Activated CD4-positive, alpha-beta memory T cell treated with anti-CD3 and anti-CD28 coated beads for 36 hours (primary cell): ENCODE measurements at places on chromosomes 6 and 20. TPM values are rescaled to one million over a fixed set of nuclear protein-coding genes. Genes with fewer than 3 reads are reported as not detected.

Gene C2
- 0.97 TPM for total RNA-seq

Gene GNMT
- not detected for total RNA-seq

Gene TFAP2C
- total RNA-seq = not detected

Gene CHRNA4
- not detected for total RNA-seq

Gene PNPLA1
- total RNA-seq = not detected

Gene CGAS
- 37.2 TPM for total RNA-seq

Gene AGER
- total RNA-seq = 16.5 TPM

Gene OPN5
- not detected for total RNA-seq

Gene HCK
- not detected for total RNA-seq

Gene XKR7
- not detected for total RNA-seq

Gene OOEP
- total RNA-seq = 0.45 TPM

Gene ZNF292
- 52.5 TPM for total RNA-seq

Gene C20orf144
- total RNA-seq = 0.26 TPM

Gene NAPB
- total RNA-seq = 7.3 TPM

DNA sequence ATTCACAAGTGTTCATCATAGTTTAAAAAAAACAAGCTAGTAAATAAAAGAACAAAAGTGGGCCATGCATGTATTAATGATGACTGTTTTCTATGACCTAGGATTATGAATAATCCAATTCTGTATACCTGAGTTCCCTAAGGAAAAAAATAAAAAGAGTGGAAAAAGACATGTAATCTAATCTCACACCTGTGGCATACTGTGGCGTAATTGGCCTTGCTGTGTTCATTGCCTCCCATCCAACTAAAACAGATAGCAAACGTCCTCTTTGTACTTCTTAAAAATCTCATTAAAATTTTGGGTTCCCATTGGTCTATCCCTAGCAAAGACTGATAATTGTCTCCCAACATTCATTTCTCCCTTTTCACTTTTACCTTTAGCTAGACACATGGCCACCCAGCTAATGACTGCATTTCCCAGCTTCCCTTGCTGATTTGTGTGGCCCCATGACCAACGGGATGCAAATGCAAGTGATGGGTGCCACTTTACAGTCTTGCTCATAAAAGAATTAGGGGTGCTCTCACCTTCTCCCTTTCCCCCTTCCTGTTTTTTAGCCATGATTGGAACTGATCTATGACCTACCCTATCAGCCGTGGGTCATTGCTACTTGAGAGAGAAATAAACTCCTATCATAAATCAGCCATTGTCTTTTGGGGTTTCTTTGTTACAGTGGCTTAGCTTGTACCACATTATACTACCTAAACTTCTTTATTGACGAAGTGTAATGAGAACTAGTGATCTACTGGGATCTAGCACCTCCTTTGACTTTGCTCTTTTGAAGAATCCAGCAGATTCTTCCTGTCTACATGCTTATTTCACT, 32.0 kb upstream of the TBC1D22B start:
- H3K36me3 ChIP-seq = no peaks in the 10 kb centered on the region
- H3K27ac ChIP-seq = no peak overlapping the region
- no peak overlapping the region for H3K4me3 ChIP-seq
- no peaks in the 10 kb centered on the region for H3K27me3 ChIP-seq
- H3K4me1 ChIP-seq = peaks cover 17% of the 10 kb centered on the region
- no peak for DNase-seq

DNA sequence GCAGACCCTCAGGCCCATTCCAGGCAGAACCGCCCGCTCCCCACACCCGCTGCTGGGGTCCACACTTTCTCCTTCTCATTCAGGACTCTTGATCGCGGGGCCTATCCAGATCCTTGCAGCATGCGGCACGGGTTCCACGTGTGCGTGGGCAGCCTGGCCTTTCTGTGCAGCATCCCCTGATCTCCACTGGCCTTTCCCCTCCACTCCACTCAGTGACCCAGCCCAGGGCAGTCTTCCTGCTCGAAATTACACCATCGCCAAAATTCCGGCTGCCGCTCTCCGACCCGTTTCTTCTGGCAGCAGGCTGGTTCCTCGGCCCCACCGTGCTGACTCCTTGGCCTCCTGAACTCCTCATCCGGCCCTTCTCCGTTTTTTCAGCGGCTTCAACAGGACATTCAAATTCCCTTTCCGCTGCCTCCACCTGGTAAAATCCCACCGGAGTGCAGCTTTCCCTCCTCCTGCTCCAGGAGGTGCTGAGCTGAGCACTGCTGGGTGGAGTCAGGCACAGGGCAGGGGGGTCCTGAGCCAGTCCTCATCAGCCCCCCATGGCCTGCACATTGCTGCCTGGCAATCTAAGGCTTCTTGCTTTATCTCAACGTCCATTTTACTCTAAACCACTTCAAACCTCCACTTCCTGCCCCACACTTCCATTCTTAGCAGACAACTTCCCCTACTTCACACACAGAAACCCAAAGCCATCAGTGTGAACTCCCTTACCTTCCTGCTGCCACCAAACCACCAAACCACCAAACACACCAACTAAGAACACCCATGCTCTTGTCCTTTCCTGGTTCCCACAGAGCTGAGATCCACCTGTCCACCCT, 9.0 kb downstream of the SFT2D1 start:
- DNase-seq = peak; percentile 48
- H3K4me3 ChIP-seq = peak overlapping the region; percentile 27
- peaks cover 31% of the 10 kb centered on the region for H3K36me3 ChIP-seq
- H3K4me1 ChIP-seq = peaks cover 57% of the 10 kb centered on the region
- peak overlapping the region; percentile 59 for H3K27ac ChIP-seq

DNA sequence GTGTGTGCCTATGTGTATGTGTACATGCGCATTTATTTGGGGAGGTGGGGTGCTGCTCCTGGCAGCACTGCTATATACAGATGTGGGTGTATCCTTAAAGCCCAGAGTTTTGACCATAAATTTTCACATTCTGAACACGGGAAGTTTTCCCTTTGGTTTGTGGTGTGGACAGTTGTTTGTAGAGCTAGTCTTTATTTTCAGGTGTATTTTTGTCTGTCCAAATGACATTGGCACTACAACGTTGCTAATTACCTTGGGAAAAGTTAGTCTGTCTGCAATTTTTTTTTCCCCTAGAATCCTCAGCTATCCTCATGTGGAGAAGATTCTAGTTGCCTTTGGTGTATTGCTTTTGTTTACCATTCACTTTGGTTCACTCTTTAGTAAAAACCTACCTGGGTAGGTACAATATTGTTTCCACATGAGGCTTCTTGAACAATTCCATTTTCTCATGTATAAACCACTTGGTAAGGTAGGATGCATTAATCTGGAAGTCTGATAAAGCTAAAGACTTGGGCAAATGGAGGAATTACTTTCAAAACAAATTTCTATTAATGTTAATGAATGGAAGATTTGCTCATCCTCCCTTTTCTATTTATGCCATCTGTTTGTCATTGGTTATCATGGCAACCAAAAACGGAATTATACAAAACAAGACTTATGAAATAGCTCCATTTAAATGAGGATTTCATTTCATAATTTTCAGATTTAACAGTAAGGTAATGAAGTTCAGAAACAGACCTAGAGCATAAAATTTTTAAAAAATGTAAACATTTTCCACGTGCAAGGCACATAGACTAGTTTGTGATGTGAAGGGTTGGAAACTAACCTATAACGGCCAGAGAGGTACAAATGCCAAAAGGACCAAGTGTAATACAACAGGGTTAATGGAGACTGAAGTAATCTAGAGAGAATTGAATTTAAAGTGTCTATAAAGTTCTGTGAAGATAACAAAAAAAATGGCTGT, 3.9 kb downstream of the CCN2 start:
- no peaks in the 10 kb centered on the region for H3K36me3 ChIP-seq
- H3K4me1 ChIP-seq = peaks cover 15% of the 10 kb centered on the region
- H3K27ac ChIP-seq = no peak overlapping the region
- no peak overlapping the region for H3K4me3 ChIP-seq

GRCh38 chr6:56864171-56864616, 90.7 kb upstream of the BEND6 start:
- H3K36me3 ChIP-seq = no peaks in the 10 kb centered on the region
- DNase-seq = no peak
- no peak overlapping the region for H3K4me3 ChIP-seq
- H3K27me3 ChIP-seq = peaks cover 11% of the 10 kb centered on the region

- H3K27ac ChIP-seq = peak overlapping the region; percentile 42
- no peak overlapping the region for H3K4me3 ChIP-seq
- DNase-seq = no peak
- no peaks in the 10 kb centered on the region for H3K27me3 ChIP-seq
- H3K36me3 ChIP-seq = peaks cover 18% of the 10 kb centered on the region
- peaks cover 67% of the 10 kb centered on the region for H3K4me1 ChIP-seq
Measured at GRCh38 chr6:107718341-107718740, 105.8 kb downstream of the SCML4 start.

GRCh38 chr6:137968901-137969300, 101.8 kb downstream of the TNFAIP3 start:
- H3K4me1 ChIP-seq = peaks cover 45% of the 10 kb centered on the region
- no peaks in the 10 kb centered on the region for H3K36me3 ChIP-seq
- H3K27ac ChIP-seq = peak overlapping the region; percentile 72
- H3K27me3 ChIP-seq = no peaks in the 10 kb centered on the region
- no peak for DNase-seq

DNA sequence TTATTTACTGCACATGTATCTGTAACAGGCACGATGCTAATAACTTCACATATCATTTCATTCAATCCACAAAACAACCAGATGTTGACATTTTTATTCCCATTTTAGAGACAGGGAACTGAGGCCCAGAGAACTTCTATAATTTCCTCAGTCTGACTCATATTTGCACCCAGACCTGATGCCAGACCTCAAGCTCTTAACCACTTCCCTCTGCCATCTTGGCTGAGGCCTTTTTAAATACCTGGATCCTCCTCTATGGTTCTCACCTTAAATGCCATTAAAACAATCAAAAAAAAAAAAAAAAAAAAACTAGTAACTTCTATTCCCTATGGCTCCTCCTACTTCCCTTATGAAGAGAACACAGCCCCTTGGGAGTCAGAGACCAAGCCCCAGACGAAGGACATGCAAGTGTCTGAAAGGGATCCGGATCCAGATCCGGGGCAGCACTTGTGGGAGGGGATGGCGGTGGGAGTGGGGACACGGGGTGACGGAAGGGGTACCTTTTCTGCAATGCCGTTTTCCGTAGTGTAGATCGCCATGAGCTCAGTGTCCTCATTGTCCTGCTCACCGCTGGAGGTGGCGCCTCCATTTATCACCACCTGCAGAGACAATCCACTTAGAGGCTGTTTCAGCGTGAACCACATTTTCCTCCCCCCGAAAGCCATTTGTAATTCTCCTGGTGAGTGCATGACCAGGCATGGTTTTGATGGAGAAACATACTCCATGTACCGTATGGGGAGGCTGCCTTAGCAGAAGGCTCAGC, 88.7 kb downstream of the SLC23A2 start:
- no peak overlapping the region for H3K27ac ChIP-seq
- peaks cover 8% of the 10 kb centered on the region for H3K4me1 ChIP-seq
- peaks cover 11% of the 10 kb centered on the region for H3K36me3 ChIP-seq
- no peaks in the 10 kb centered on the region for H3K27me3 ChIP-seq

DNA sequence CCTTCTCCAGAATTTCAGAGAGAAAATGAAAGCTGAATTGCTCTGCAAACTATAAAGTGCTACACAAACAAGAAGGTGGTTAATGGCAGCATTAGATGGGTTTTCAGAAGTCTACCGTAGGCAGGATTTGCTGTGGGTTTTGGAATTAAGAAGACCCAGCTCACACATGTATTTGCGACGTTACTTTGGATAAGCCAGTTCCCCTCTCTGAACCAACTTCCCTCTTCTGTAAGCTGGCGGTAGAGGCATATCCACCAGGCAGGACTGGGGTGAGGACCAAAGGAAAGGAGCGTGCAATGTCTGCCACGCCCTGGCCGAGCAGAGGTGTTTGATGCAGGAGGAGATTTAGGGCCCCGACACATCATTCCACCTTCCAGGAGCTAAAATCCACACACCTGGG, 6.9 kb downstream of the RSPO4 start:
- H3K36me3 ChIP-seq = no peaks in the 10 kb centered on the region
- DNase-seq = no peak
- H3K27me3 ChIP-seq = peaks cover 16% of the 10 kb centered on the region
- H3K4me3 ChIP-seq = no peak overlapping the region
- H3K4me1 ChIP-seq = no peaks in the 10 kb centered on the region

- H3K4me1 ChIP-seq = no peaks in the 10 kb centered on the region
- H3K4me3 ChIP-seq = no peak overlapping the region
- H3K27me3 ChIP-seq = peaks cover 2% of the 10 kb centered on the region
- H3K36me3 ChIP-seq = no peaks in the 10 kb centered on the region
- DNase-seq = no peak
Measured at GRCh38 chr6:39924283-39924682, 10.0 kb downstream of the MOCS1 start.

- H3K27me3 ChIP-seq = peaks cover 2% of the 10 kb centered on the region
- no peak overlapping the region for H3K27ac ChIP-seq
- no peak overlapping the region for H3K4me3 ChIP-seq
- H3K4me1 ChIP-seq = no peaks in the 10 kb centered on the region
Measured at GRCh38 chr20:61912665-61913422, 152.8 kb downstream of the TAF4 start.

- DNase-seq = no peak
- no peak overlapping the region for H3K27ac ChIP-seq
- no peaks in the 10 kb centered on the region for H3K4me1 ChIP-seq
Measured at GRCh38 chr6:113645576-113645970, 211.6 kb upstream of the MARCKS start.

DNA sequence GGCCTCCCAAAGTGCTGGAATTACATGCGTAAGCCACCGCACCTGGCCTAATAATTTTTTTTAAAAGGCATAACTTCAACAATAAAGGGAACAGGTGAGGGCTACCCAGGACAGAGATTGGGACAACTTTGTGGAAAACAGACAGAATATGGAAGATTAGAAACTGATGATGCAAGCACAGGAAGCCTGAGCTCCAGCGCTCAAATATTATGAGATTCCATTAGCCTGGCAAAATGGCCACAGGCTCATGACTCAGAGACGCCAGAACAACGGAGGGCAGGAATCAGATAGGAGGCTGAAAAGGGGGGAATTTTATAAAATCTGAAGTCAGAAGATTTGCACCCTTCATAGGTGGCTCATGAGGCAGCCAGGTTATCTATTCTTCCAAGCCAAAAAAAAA, 103.1 kb upstream of the MRPS10 start:
- peaks cover 58% of the 10 kb centered on the region for H3K4me1 ChIP-seq
- no peaks in the 10 kb centered on the region for H3K36me3 ChIP-seq
- H3K4me3 ChIP-seq = no peak overlapping the region

DNA sequence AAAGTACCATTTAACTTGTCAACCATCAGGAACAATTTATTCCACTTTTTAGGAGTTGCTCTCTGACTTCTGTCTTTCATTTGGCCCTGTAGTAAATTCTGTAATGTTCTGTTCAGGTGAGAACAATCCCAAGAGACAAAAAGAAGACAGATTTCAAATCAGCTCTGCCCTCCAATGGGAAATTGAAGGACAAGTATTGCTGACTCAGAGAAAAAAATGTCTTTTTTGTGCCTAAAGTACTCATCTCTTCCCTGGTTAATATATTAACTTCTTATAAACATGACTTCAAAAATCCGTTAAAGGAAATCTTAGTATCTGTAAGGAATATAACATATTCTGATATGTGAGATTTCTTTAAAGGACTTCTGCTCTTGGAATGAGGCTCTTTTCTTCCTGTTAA, 38.6 kb upstream of the SCGN start:
- no peak for DNase-seq
- no peaks in the 10 kb centered on the region for H3K4me1 ChIP-seq
- no peaks in the 10 kb centered on the region for H3K36me3 ChIP-seq
- H3K27me3 ChIP-seq = no peaks in the 10 kb centered on the region
- no peak overlapping the region for H3K4me3 ChIP-seq
